ENCODE measurements at places on chromosomes 2 and 18.

GRCh38 chr2:240810199-240810598, 9.8 kb downstream of the KIF1A start:
- peak; percentile 12 for DNase-seq

DNA sequence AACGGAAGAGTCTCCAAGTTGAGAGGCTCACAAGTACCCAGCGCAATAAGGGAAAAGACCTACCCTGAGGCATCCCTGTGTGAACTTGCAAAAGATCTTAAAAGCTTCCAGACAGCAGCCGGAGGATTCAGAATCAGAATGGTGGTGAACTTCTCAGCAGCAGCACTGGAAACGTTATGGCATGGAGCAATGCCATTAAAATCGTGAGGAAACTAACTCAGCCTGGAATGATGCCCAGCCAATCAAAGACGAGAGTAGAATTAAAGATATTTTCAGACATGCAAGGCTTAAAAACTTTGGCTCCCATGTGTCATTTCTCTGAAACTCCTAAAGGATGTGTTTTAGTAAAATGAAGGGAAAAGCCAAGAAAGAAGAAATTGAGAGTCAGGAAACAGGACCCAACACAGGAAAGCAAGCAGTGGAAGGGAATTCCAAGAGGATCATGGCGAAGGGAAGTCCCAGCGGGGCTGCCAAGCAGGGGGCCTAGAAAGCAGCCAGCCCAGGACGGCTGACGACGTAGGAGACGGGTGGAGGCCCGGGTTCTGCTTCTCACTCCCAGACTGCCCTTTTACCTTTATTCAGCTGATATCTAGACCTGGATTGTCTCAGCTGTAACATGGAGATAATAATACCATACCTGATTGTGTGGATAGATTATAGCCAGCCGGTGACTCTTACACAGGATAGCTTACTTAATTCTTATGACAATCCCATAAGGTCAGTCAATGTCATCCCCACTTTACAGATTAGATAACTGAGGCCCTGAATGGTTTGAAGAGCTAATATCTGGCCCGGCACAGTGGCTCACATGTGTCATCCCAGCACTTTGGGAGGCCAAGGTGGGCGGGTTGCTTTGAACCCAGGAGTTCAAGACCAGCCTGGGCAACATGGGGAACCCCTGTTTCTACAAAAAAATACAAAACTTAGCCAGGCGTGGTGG, 92.8 kb downstream of the ASAP2 start:
- DNase-seq = no peak

- DNase-seq = peak; percentile 48
Observed at GRCh38 chr2:227862227-227862740, 9.1 kb upstream of the DAW1 start.

- no peak for DNase-seq
Observed at GRCh38 chr2:26542194-26542455, 64.2 kb upstream of the OTOF start.

DNA sequence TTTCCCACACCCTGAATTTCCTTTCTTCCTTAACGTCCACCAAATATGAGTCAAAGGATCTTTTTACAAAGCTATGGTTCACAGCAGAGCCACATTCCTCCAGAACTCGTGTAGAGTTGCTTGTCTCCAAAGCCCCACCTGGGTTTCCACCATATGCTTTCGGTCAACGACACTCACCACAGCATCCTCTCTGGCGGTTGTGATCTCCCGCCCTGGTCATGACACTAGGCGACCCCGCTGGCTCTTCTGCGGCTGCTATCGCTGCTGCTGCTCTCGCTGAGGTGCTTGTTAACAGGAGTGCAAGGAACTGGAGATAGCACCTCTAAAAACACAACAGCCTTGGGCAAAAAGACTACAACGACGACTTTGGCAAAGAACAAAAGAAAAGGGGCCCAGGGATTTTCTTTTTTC, 340 bp downstream of the SLC40A1 start:
- DNase-seq = peak; percentile 37

GRCh38 chr2:71154798-71155197, 24.4 kb downstream of the MPHOSPH10 start:
- DNase-seq = peak; percentile 62

GRCh38 chr2:135074216-135074615, 22.1 kb downstream of the RAB3GAP1 start:
- no peak for DNase-seq

DNA sequence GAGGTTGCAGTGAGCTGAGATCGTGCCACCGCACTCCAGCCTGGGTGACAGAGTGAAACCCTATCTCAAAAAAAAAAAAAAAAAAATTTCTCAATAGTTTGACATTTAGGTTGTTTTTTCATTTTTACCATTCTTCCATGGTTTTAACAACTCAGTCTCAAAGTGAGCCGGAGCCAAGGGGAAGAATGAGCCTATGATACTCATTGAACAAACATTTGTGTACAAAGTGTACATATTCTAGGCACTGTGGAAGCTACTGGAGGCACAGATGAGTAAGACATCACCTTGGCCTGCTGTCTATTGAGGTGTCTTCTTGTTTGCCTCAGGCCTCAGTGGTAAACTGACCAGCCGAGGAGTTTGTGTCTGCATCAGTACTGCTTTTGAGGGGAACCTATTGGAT, 21.9 kb downstream of the CENPO start:
- DNase-seq = no peak

- DNase-seq = no peak
Observed at GRCh38 chr2:198595721-198596120, 791.3 kb downstream of the PLCL1 start.

DNA sequence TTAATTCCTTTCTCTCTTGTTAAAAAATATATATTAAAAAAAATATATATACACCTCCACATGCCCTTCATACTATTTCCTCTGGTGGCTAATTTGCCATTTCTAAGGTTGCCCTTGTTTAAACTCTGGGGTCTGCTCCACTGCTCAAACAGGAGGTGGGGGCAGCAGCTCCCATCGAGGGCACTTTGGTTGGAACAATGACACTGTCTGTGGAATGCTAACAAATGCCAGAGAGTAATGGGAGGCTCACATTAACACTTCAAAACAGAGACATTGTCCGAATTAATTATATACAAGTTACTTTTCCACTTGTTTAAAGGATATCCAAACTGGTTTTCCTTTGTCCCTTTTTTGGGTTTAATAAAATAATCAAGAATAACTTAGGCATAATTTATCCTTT, 58.8 kb upstream of the CD302 start:
- peak; percentile 48 for DNase-seq

GRCh38 chr2:9050122-9050809, 46.8 kb upstream of the MBOAT2 start:
- DNase-seq = no peak

DNA sequence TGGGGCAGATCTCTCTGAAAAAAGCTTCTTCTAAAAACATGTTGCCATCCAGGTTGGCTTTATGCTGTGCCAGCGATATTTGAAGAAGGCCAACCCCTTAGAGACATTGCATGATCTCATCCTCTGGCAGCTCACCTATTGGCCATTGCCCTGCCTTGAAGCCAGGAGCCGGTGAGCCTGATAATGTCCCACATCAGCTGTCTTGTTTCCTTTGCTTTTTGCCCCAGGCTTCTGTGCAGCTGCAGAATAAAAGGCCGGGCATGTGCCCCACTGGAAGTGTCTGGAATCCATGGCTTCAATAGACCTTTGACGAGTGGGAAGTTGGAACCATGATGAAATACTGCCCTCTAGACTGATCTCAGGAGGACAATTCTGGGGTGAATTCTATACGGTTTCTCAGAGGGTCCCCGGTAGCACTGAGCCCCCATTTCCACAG, 523.5 kb upstream of the ZEB2 start:
- no peak for DNase-seq

GRCh38 chr2:123015186-123015585, 1009.9 kb upstream of the CNTNAP5 start:
- DNase-seq = no peak

DNA sequence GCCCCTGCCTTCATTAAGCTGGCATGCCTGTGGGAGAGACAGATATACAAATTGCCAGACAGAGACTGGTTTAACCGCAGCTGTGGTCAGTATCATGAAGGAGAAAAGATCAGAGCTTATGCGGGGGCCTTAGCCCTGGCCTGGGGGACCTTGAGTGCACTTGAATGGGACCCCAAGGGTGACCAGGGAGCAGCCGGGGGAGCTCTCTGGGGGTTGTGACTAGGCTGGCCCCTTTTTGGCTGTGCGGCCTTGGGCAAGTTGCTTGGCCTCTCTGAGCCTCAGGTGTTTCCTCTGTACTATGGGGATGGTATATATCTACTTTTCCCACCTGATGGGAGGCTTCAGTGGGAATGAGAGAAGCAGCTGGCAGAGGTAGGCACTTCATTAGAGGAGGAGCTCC, 35.7 kb downstream of the INHBB start:
- no peak for DNase-seq

DNA sequence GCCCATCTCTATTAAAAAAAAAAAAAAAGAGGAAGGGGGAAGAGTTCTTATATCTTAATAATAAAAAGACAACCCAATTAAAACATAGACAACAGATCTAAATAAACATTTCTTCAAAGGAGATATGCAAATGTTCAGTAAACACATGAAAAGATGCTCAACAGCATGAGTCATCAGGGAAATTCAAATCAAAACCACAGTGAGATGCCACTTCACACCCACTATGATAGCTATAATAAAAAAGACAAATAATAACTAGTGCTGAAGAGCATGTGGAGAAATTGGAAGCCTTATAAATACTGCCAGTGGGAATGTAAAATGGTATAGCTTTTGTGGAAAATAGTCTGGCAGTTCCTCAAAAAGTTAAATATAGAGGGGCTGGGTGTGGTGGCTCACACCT, 61.5 kb upstream of the CYP20A1 start:
- no peak for DNase-seq

DNA sequence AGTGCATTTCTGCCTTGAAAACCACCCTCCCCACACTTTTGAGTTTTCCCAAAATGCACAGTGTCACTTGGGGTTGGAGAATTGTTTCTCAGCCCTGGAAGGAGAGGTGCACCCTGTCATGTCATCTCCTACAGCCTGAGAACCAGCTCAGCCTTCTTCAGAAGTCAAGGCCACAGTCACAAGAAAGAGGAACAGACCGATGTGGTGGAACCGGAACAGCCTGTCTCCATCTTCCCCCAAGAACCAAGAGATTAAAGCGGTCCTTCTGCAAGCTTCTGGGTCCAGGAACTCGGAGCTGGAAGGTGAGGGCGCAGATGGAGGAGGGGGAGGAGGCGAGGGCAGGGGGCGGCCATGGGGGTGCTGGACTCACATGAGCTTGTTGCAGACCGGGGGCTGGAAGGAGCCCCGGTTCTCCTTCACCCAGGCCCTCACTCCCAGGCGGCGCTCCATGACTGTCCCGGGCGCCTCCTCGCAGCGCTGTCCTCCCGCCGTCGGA, 248 bp downstream of the HAAO start:
- DNase-seq = no peak

- DNase-seq = no peak
Observed at GRCh38 chr2:58122540-58122939, 75.9 kb downstream of the VRK2 start.

GRCh38 chr2:163692081-163692480, 43.7 kb downstream of the FIGN start:
- DNase-seq = no peak

- DNase-seq = peak; percentile 81
Observed at GRCh38 chr2:132415915-132416722, 486 bp upstream of the GPR39 start.

DNA sequence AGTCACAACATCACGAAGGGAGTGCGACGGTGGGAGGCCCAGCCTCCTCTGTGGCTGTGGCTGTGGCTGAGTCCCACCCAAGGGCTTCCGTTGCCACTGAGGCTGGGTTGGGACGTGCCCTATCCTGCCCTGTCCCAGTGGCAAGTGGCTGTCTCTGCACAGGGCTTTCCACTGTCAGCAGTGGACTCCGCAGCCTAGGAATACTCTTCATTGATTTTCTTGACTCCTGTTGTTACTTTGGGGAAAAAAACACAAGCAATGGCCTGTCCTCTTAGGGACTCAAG, 122.7 kb downstream of the RAB3GAP1 start:
- no peak for DNase-seq

DNA sequence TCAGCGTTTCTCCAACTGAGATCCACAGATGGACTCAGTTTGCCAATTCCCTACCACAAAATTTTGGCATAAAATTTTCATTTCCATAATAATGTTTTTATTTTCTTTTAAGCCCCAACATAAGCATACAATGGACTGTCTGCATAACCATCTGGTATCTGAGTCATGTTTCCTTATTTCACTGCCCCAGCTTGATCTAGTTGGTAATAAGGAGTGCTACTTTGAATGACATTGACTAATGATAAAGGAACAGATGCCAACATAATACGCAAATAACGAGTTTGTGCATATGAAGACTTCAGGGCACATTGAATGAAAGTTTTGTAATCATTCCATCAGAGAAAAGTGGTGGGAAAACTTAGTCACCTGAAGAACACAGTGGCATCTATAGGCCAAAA, 8.8 kb upstream of the MBD2 start:
- DNase-seq = no peak

- DNase-seq = no peak
Observed at GRCh38 chr18:79960921-79961526, 3.4 kb upstream of the HSBP1L1 start.

- no peak for DNase-seq
Observed at GRCh38 chr2:141003967-141004657, 1126.7 kb downstream of the LRP1B start.

DNA sequence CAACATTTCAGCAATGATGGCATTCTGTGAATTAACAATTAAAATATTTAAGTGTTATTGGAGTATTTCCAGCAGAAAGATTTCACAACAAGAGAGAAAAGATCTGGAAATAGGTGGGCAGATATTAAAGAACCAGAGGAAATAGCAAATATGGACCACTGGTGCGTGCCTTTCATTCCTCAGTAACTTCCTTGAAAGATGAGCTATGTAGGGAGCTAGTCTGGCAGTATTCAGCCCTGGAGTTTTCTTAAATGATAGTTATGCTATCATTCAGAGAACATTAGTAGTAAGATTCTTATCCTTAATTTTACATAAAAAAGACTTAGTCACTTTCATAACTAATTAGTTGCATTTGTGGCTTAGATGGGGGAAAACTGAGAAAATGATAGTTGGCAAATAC, 41.5 kb downstream of the TANC1 start:
- no peak for DNase-seq

DNA sequence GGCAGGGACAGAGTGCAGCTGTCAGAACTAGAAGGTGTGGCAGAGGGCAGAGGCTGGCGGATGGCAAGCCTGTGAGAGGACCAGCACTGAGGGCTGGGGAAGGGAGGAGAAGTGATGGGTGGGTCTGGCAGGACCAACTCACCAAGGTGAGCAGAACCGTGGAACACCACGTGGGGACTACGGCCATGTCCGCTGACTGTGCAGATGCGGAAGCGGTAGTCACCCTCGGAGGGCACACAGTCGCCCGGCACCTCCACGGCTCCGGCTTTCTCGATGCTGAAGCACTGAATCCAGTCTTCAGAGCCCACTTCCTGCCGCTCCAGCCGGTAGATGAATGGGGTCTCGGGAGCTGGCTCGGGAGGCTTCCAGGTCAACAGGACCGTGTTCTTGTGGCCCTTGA, 4.2 kb downstream of the OBSL1 start:
- no peak for DNase-seq
